Memory B cell (primary cell): ENCODE measurements at places on chromosomes 2 and 18.

GRCh38 chr2:156719036-156719435, 282.9 kb downstream of the GPD2 start:
- no peaks in the 10 kb centered on the region for H3K36me3 ChIP-seq
- no peak overlapping the region for H3K27ac ChIP-seq
- no peak for DNase-seq
- no peaks in the 10 kb centered on the region for H3K4me1 ChIP-seq
- H3K27me3 ChIP-seq: peaks cover 5% of the 10 kb centered on the region
- no peak overlapping the region for H3K4me3 ChIP-seq

- DNase-seq: no peak
- no peaks in the 10 kb centered on the region for H3K27me3 ChIP-seq
- no peak overlapping the region for H3K27ac ChIP-seq
- no peak overlapping the region for H3K4me3 ChIP-seq
- no peaks in the 10 kb centered on the region for H3K4me1 ChIP-seq
Measured at GRCh38 chr2:128384446-128384845, 65.8 kb upstream of the HS6ST1 start.

GRCh38 chr2:232571026-232571474, 20.6 kb downstream of the EIF4E2 start:
- DNase-seq: no peak
- no peaks in the 10 kb centered on the region for H3K27me3 ChIP-seq
- peaks cover 48% of the 10 kb centered on the region for H3K36me3 ChIP-seq

DNA sequence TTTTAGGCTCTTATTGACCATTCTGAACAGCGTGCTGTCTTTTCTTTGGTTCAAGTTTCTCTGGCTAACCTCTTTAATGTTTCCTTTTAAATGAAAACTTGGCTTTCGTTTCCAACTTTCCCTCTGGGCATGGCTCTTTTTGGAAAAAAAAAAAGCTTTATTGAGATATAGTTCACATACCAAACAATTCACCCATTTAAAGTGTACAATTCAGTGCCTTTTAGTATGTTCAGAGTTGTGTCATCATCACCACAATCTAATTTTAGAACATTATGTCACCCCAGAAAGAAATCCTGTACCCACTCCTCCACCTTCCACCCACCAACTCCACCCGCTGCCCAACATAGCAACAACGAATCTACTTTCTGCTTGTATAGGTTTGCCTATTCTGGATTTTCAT, 322.4 kb downstream of the ADCYAP1 start:
- no peaks in the 10 kb centered on the region for H3K36me3 ChIP-seq
- H3K27ac ChIP-seq: no peak overlapping the region
- H3K27me3 ChIP-seq: no peaks in the 10 kb centered on the region
- DNase-seq: no peak
- no peaks in the 10 kb centered on the region for H3K4me1 ChIP-seq

GRCh38 chr18:49691177-49691608, 122.1 kb downstream of the ACAA2 start:
- DNase-seq: no peak
- H3K4me3 ChIP-seq: no peak overlapping the region
- no peaks in the 10 kb centered on the region for H3K36me3 ChIP-seq
- peaks cover 2% of the 10 kb centered on the region for H3K27me3 ChIP-seq
- no peak overlapping the region for H3K27ac ChIP-seq
- H3K4me1 ChIP-seq: no peaks in the 10 kb centered on the region

GRCh38 chr2:119486196-119486827, 38.0 kb downstream of the SCTR start:
- no peaks in the 10 kb centered on the region for H3K4me1 ChIP-seq
- peaks cover 11% of the 10 kb centered on the region for H3K27me3 ChIP-seq
- no peaks in the 10 kb centered on the region for H3K36me3 ChIP-seq

DNA sequence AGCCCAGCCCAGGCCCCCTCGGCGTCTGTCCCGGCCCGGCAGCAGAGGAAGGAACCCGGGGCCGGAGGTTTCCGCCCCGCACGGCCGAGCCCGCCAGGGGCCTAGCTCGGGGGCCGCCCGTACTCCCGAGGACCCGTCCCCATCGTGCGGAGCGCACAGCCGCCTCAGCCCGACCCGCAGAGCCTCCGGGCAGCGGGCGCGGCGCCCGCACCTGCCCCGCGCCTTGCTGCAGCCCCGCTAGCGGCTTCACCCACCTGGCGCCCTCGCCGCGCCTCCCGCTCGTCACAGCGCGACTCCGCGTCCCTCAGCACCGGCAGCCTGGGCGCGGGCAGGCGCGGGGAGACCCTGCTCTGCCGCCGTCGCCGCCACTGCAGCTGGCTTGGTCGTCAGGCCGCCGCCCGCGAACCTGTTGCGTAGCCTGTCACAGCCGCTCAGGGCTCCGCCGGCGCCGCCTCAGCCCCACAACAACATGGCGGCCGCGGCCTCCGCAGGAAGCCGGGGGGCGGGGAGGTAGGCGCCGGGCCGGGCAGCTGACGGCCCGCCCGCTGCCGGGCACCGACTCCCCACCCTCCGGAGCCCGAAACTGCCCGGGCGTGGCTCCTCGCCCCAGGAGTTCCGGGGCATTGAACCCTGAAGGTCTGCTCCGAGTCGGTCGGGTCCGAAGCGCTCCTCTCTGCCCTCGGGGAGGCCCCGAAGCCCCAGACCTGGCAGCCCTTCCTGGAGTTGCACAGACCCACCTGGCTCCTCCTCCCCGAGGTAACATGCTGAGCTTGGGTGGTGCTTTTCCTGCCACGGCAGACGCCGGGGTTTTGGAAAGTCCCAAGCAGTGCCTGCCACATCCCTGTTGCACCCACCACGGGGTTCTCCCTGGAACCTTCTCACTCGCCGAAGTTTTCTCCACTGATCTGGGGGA, at the start of gene ITSN2:
Gene ITSN2 (minus strand): TSS at position 487 of the 913 bp plus-strand sequence. CDS start 32,454 bp downstream, outside the sequence.
- H3K4me3 ChIP-seq: peak within 1 kb of the TSS; percentile 89
- H3K27ac ChIP-seq: peak within 1 kb of the TSS; percentile 100
- peak; percentile 94 for DNase-seq
- peaks cover 4% of the 10 kb centered on the region for H3K36me3 ChIP-seq
- H3K27me3 ChIP-seq: no peaks in the 10 kb centered on the region
- H3K4me1 ChIP-seq: peaks cover 31% of the 10 kb centered on the region

DNA sequence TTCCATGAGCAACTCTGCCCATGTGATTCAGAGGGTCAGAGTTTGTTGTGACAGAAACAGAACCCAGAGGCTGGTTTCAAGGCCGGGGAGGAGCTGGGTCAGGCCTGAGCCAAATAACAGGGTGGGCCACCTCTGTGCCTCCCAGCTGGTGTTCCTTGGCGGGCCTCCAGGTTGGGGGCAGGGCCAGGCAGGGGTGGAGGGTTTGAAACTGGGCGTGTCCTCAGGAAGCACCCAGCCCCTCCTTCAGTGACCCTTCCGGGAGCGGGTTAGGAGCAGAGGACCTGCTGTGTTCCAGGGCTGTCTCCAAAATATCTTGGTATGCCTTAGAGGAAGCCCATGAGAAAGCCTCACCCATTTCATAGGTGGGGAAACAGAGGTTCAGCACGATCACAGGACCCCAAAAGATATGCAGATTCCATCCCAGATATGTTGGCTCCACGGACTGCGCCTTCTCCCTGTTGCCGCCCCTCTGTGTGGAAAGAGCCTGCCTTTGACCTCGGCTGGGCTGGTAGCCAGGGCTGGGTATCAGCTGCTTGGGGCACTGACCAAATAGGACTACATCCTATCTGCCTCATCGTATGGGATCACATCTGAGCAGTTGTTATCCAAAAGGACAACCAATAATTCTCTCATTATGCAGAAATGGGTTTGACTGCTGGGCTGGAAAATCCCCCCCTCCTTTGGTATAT, 74.8 kb upstream of the GLI2 start:
- H3K27me3 ChIP-seq: peaks cover 13% of the 10 kb centered on the region
- DNase-seq: no peak
- no peaks in the 10 kb centered on the region for H3K4me1 ChIP-seq

- H3K27me3 ChIP-seq: no peaks in the 10 kb centered on the region
- H3K4me1 ChIP-seq: peaks cover 27% of the 10 kb centered on the region
- H3K36me3 ChIP-seq: peaks cover 11% of the 10 kb centered on the region
- no peak overlapping the region for H3K27ac ChIP-seq
- H3K4me3 ChIP-seq: no peak overlapping the region
Measured at GRCh38 chr2:112809112-112809511, 24.8 kb upstream of the IL1A start.

DNA sequence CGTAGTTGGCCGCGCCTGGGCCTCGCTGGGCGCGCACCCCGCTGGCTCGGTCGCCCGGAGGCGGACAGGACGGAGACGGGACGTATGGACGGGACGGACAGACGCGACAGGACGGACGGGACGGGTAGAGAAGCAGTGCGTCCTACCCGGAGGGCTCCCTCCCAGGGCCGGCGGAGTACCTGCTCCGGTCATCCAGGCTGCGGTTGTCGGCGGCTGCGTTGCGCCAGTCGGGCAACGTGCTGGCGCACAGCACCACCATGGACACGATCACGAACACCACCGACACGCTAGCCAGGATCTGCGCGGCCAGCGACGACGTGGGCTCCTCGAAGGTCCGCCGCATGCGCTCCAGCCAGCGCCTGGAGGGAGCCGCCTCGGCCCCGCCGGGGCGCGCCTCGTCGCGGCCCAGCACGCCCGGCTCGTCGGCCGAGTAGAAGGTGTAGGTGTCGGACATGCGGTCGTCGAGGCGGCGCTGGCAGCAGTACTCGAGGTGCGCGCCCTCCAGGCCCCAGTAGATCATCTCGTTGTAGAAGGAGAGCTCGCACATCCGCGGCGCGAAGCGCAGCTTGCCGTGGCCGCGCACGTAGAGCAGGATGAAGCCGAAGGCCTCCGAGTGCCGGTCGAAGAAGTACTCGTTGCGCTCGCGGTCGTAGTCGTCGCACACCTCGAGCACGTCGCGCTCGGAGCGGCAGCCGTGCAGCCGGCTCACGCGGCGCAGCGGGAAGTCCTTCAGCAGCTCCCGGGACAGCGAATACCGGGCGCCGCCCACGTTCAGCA, 903 bp downstream of the KCNG3 start:
- H3K27me3 ChIP-seq: peaks cover 2% of the 10 kb centered on the region
- H3K4me3 ChIP-seq: peak overlapping the region; percentile 66
- no peak for DNase-seq
- H3K36me3 ChIP-seq: no peaks in the 10 kb centered on the region
- no peak overlapping the region for H3K27ac ChIP-seq
- no peaks in the 10 kb centered on the region for H3K4me1 ChIP-seq

DNA sequence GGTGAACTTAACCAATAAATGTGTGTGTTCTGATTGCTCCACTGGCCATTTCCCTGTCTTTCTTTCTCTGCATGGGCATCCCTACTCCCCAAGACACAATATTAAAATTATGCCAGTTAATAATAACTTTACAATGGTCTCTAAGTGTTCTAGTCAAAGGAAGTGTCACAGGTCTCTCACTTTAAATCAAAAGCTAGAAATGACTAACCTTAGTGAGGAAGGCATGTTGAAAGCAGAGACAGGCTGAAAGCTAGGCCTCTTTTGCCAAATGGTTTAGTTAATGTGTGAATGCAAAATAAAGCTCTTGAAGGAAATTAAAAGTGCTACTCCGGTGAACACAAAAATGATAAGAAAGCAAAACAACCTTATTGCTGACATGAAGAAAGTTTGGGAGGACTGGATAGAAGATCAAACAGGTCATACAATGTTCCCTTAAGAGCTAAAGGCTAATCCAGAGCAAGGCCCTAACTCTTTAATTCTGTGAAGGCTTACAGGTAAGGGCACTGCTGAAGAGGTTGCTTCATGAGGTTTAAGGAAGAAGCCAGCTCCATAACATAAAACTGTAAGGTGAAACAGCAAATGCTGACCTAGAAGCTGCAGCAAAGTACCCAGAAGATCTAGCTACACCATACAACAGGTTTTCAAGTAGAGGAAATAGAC, 44.0 kb upstream of the ARHGAP15 start:
- no peaks in the 10 kb centered on the region for H3K4me1 ChIP-seq
- no peaks in the 10 kb centered on the region for H3K27me3 ChIP-seq
- H3K27ac ChIP-seq: no peak overlapping the region
- DNase-seq: no peak

DNA sequence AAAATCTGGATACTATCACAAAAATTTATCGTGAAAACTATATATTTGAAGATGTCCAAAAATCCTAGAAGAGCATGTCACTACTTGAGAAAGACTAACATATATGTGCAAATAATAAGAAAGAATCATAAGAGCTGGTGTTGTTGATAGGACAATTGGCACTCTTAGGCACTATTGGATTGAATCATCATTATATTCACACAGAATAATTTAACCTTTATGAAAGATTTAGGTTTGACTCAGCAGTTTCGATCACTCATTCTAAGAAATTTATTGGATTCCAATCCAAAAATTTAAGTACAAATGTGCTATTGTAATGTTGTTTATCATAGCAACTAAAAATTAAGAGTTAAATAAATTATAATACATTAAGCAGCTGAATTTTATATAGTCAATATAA, 503.6 kb downstream of the SPAG16 start:
- H3K27ac ChIP-seq: no peak overlapping the region
- no peaks in the 10 kb centered on the region for H3K36me3 ChIP-seq
- H3K4me3 ChIP-seq: no peak overlapping the region

- no peak overlapping the region for H3K27ac ChIP-seq
- H3K4me3 ChIP-seq: no peak overlapping the region
- no peaks in the 10 kb centered on the region for H3K4me1 ChIP-seq
- DNase-seq: no peak
- no peaks in the 10 kb centered on the region for H3K27me3 ChIP-seq
Measured at GRCh38 chr2:120469426-120469825, 123.5 kb downstream of the INHBB start.

DNA sequence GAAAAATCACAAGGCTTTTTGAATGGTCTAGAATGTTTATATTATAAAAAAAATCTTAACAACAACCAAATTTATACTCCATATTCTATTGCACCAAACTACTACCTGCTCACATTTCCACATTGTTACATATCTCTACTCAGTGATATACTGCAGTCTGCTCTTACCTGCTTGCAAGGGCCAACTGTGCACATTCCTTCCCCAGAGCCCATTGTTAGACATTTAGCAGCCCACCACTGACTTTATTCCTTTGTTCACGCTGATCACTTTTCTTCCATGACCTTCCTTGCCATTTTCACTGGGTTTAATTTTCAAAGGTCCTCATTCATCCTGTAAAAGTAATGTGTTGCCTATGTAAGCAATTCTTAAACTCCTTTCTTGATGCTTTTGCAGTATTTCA, 109.7 kb upstream of the KCNJ3 start:
- H3K27me3 ChIP-seq: no peaks in the 10 kb centered on the region
- H3K27ac ChIP-seq: no peak overlapping the region
- no peak for DNase-seq
- no peak overlapping the region for H3K4me3 ChIP-seq
- H3K36me3 ChIP-seq: no peaks in the 10 kb centered on the region

DNA sequence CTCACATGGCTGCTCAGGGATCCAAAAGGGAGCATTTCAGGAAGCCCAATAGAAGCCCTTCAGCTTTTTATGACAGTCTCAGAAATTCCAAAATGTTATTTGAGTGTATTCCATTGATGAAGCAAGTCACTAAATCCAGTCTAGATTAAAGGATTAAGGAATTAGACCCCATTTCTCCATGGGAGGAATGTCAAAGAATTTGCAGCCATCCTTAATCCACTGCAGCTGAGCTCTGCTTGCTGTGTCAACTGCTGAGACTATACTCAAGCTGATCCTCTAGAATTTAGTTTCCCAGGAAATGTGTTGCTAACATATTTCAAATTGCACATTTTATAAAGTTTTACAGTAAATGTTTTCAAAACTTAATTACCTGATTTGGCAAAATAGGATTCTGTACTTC, 28.4 kb upstream of the C2orf69 start:
- no peak overlapping the region for H3K4me3 ChIP-seq
- no peaks in the 10 kb centered on the region for H3K4me1 ChIP-seq
- peaks cover 20% of the 10 kb centered on the region for H3K36me3 ChIP-seq

GRCh38 chr2:100425573-100426383, 8.3 kb upstream of the CHST10 start:
- no peak overlapping the region for H3K27ac ChIP-seq
- H3K36me3 ChIP-seq: peaks cover 1% of the 10 kb centered on the region
- DNase-seq: no peak
- peaks cover 2% of the 10 kb centered on the region for H3K4me1 ChIP-seq
- peaks cover 7% of the 10 kb centered on the region for H3K27me3 ChIP-seq
